Epithelial cell of prostate (primary cell): ENCODE measurements at places on chromosomes 16 and 17.

GRCh38 chr17:78822552-78822951 lies 18.1 kb downstream of the USP36 start:
- no peak for DNase-seq

DNA sequence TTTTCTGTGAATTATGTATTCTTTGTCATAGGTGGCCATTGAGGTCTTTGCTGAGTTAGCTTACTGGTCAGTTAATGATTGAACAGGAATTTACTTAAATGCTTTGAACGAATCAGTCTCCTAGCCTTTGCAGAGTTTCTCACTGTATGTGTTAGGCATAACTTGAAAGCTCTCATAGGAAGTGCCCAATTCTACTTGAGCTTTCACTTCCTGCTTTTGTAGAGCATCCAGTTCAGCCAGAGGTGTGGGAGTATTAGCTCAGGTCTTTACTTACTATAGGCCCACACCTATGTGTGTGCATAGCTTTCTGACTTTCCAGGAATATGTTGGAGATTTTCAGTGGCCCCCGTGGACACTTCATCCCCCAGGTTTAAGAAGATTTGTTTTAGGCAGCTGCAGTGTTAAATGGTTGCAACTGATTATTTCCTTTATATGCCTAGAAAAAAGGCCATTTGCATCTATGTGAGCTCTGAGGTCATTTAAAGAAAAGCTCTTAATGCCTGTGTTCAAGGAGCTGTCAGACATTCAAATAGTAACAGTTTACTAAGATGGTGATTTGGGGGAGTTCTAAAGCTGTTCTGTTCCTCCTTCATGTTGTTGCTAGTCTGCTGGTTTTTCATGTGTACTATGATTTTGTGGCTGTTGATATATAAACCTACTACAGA lies 62.3 kb downstream of the PHKB start:
- DNase-seq = no peak

GRCh38 chr16:12417815-12418211 lies 385.9 kb downstream of the CPPED1 start:
- no peak for DNase-seq

- DNase-seq = no peak
Observed at GRCh38 chr17:30132615-30133014, 16.0 kb downstream of the NSRP1 start.

DNA sequence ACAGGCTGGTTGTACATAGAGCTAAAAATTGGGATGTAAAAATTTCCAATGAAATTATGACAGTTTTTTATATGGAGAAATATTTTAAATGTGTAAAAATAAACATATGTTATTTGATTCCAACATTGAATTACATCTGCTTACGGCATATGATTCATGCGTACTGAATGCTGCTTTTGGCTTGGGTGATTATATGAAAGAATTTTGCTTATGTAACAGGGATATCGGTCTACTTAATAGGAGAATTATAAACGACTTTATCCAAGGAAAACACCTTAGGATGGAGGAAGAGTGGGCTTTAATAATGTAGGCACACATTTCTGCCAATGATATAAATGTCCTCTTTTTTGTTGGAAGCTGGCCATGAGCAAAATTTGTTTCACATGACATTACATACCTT lies 197.3 kb upstream of the GOT2 start:
- no peak for DNase-seq

GRCh38 chr17:49556223-49556943 lies 19.3 kb upstream of the NXPH3 start:
- no peak for DNase-seq

GRCh38 chr17:11331547-11332513 lies 90.8 kb downstream of the SHISA6 start:
- no peak for DNase-seq

GRCh38 chr16:72664056-72664508 lies 383.8 kb downstream of the ZFHX3 start:
- no peak for DNase-seq
